Neural progenitor cell (in vitro differentiated cells): ENCODE measurements at places on chromosomes 7 and 10.

DNA sequence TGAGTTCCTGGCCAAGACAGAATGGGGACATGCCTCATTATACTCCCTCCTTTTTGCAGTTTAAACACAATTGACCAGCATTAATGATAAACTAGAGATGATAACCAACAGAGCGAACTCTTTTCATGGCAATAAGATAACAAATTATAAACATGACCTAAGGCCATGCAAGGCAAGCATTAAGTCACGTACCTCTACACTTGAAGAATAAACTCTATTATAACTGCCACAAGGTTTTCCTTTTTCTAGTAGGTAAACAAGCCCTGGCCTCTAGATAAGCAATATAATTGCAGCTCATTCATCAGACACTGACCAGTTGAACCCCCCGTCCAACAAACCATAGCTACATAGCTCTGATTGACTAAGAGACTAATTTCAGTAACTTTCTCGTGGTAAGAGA is 767.0 kb downstream of the GRM8 start:
- DNase-seq, result no peak

GRCh38 chr7:76352193-76352592 is 6.6 kb downstream of the YWHAG start:
- DNase-seq, result no peak

DNA sequence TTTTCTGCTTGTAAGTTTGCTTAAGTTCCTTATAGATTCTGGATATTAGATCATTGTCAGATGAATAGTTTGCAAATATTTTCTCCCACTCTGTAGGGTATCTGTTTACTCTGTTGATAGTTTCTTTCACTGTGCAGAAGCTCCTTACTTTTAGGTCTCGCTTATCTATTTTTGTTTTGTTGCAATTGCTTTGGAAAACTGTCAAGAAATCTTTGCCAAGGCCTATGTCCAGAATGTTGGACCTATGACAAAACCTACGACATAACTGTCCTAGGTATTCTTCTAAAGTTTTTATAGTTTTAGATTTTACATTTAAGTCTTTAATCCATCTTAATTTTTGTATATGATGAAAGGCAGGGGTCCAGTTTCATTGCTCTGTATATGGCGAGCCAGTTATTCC is 27.4 kb downstream of the COA1 start:
- no peak for DNase-seq

- DNase-seq, result no peak
These were observed 259.4 kb downstream of the PARD3 start for GRCh38 chr10:34555653-34556052.

GRCh38 chr7:69708857-69709256 is 110.6 kb downstream of the AUTS2 start:
- no peak for DNase-seq

DNA sequence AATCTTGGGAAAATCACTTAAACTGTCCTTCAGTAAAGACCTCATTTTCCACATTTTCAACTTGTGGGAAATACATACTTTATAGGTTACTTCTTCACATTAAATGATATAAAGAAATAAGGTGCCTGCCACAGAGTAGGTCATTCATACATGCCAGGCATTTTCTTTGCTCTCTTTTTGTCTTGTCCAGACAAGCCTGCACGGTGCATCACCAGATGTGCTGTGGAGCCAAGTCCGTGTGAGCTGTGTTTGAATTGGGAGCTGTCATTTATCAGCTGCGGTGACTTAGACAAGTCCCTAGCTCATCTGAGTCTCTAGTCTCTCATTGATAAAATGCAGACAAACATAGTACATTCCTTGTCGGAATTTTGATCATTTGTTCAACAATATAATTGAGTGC is 432.9 kb downstream of the SORCS3 start:
- no peak for DNase-seq

DNA sequence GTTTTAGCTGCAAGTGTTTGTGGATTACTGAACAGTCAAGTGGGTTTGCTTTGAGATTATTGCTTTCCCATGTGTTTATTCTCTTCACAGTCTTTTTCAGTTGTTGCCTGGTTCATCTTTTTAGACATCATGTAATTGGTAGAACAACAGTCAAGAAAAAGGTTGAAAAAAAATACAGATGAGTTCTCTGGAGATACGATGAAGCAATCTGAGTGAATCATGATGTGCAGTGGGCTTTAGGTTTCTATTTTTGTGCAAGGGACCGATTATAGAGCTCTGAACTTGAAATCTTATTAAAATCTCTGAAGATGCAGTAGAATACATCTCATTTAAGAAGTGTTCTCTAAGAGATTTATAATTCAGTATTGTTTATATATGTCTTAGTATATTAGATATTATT is 145.7 kb downstream of the SDK1 start:
- DNase-seq, result no peak
